ENCODE measurements at places on chromosomes 6 and 20.

GRCh38 chr20:50558483-50558925, 48.3 kb downstream of the PTPN1 start:
- no peaks in the 10 kb centered on the region for H3K27me3 ChIP-seq
- H3K4me1 ChIP-seq = peaks cover 24% of the 10 kb centered on the region
- peaks cover 7% of the 10 kb centered on the region for H3K36me3 ChIP-seq
- no peak overlapping the region for H3K4me3 ChIP-seq
- no peak overlapping the region for H3K27ac ChIP-seq
- DNase-seq = no peak

DNA sequence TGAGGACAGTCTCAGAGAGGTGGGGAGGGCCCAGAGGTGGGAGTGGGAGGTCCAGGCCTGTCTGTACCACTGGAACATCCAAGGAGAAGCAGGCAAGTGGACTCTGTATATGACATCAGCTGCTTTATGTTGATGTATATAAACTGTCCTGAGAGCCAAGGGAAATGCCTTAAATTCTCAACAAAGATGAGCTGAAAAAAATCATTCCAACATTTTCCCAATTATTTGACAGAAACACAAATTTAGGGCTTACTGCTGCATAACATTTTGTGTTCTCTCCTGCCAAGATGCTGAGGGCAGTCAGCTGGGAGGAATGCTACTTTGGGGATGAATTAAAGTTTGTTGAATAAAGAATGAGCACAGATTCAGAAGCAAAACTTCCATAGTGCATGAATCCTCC, 52.8 kb downstream of the FOXC1 start:
- H3K27me3 ChIP-seq = no peaks in the 10 kb centered on the region
- H3K4me3 ChIP-seq = no peak overlapping the region
- H3K27ac ChIP-seq = no peak overlapping the region
- no peaks in the 10 kb centered on the region for H3K36me3 ChIP-seq
- no peaks in the 10 kb centered on the region for H3K4me1 ChIP-seq

- no peak for DNase-seq
- H3K36me3 ChIP-seq = no peaks in the 10 kb centered on the region
- no peak overlapping the region for H3K27ac ChIP-seq
- no peaks in the 10 kb centered on the region for H3K4me1 ChIP-seq
These were observed 15.3 kb upstream of the SLC9A8 start for GRCh38 chr20:49797344-49797615.

DNA sequence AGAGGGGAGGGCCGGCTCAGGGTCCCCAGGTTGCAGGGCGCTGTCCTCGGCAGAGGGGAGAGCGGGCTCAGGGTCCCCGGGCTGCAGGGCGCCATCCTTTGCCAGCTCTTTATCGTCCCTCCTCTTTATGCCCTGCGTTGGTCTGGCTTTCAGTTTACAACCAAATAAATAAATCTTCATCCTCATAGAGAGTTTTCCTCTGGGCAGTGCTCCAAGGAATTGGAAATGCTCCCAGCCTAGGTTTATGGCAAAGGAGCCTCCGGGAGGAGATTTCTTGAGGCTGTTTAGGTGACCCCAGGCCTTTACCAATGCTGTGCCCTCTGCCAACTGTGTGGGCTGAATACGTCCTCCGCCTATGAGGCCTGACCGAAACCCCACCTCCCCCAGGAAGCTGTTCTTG, 60.2 kb downstream of the CHMP4B start:
- no peak overlapping the region for H3K4me3 ChIP-seq
- no peaks in the 10 kb centered on the region for H3K4me1 ChIP-seq
- no peak overlapping the region for H3K27ac ChIP-seq
- H3K27me3 ChIP-seq = no peaks in the 10 kb centered on the region
- no peaks in the 10 kb centered on the region for H3K36me3 ChIP-seq

- no peaks in the 10 kb centered on the region for H3K27me3 ChIP-seq
- no peaks in the 10 kb centered on the region for H3K4me1 ChIP-seq
- DNase-seq = no peak
- no peaks in the 10 kb centered on the region for H3K36me3 ChIP-seq
- H3K27ac ChIP-seq = no peak overlapping the region
These were observed 53.9 kb upstream of the PCSK2 start for GRCh38 chr20:17172836-17173516.

DNA sequence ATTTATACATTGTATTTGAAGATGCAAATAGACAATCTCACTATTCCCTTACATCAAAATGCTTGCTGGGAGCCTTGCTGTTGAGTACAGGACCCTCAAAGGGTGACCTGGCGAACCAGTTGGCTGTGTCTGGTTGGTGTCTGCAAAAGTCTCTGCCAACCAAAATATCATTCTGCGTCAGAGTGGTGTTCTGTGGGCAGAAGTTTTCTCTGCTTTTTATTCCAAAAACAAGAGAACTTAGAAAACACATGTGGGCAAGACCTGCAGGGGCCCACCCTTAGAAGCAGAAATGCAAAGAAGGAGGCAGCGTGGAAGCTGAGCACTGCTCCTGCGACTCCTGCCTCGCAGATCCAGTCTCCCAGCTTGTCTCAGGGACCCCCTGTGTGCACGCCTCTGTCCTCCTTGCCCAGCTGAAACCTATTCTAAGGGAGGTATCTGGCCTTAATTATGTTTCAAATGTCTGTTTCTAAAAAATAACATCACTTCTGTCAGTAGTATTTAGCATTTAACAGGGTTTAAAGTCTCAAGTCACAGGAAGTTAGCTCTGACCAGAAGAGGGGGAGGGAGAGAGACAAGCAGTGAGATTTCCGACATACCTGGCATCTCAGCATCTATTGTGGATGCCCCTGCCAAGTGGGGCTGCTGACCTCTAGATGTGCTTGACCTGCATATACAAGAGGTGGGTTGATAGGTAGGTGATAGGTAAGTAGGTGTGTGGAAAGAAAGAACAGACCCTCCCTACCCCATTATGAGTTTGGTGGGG, 101.3 kb downstream of the SASH1 start:
- DNase-seq = no peak
- no peak overlapping the region for H3K4me3 ChIP-seq
- H3K27me3 ChIP-seq = no peaks in the 10 kb centered on the region
- no peaks in the 10 kb centered on the region for H3K36me3 ChIP-seq
- H3K4me1 ChIP-seq = peaks cover 36% of the 10 kb centered on the region

DNA sequence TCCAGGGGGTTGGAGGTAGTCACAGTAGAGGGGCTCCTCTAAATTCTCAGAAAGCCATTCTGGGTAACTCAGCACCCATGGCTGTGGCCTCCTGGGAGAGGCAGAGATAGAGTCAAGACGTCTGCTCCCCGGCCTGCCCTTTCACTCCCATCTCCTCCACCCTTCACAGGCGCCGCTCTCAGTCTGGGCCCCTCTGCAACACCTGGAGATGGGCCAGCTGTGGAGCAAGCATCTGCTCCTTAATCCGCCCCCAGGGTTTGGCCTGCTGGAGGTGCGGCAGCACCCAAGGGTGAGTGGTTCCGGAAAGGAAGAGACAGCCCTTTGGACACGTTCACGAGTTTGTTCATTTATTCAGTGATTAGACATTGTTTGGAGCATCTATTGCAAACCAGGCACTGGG, 271.3 kb downstream of the BMP7 start:
- H3K4me3 ChIP-seq = no peak overlapping the region
- no peak for DNase-seq
- H3K27ac ChIP-seq = no peak overlapping the region
- no peaks in the 10 kb centered on the region for H3K4me1 ChIP-seq
- H3K36me3 ChIP-seq = no peaks in the 10 kb centered on the region

GRCh38 chr6:108897371-108897770, 49.1 kb downstream of the ARMC2 start:
- no peak overlapping the region for H3K4me3 ChIP-seq
- H3K4me1 ChIP-seq = peaks cover 6% of the 10 kb centered on the region
- H3K36me3 ChIP-seq = no peaks in the 10 kb centered on the region

DNA sequence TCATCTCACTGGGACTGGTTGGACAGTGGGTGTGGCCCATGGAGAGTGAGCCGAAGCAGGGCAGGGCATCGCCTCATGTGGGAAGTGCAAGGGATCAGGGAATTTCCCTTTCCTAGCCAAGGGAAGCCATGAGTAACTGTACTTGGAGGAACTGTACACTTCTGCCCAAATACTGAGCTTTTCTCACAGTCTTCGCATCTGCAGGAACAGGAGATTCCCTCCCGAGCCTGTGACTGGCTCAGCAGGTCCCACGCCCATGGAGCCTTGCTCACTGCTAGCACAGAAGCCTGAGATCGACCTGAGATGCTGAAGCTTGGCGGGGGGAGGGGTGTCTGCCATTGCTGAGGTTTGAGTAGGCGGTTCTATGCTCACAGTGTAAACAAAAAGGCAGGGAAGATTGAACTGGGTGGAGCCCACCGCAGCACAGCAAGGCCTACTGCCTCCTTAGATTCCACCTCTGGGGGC, 10.4 kb upstream of the CALHM5 start:
- no peaks in the 10 kb centered on the region for H3K4me1 ChIP-seq
- H3K36me3 ChIP-seq = no peaks in the 10 kb centered on the region
- no peaks in the 10 kb centered on the region for H3K27me3 ChIP-seq

DNA sequence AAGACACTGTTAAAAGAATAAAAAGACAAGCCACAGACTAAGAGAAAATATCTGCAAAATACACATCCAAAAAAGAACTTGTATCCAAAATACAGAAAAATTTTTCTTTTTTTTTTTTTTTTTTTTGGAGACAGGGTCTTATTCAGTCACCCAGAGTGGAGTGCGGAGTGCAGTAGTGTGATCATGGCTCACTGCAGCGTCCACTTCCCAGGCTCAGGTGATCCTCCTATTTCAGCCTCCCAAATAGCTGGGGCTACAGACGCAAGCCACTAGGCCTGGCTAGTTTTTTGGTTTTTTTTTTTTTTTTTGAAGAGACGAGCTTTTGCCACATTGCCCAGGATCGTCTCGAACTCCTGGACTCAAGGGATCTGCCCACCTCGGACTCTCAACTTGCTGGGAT, 3.1 kb downstream of the ZUP1 start:
- H3K4me1 ChIP-seq = peaks cover 35% of the 10 kb centered on the region
- H3K4me3 ChIP-seq = no peak overlapping the region
- H3K36me3 ChIP-seq = no peaks in the 10 kb centered on the region
- no peaks in the 10 kb centered on the region for H3K27me3 ChIP-seq

DNA sequence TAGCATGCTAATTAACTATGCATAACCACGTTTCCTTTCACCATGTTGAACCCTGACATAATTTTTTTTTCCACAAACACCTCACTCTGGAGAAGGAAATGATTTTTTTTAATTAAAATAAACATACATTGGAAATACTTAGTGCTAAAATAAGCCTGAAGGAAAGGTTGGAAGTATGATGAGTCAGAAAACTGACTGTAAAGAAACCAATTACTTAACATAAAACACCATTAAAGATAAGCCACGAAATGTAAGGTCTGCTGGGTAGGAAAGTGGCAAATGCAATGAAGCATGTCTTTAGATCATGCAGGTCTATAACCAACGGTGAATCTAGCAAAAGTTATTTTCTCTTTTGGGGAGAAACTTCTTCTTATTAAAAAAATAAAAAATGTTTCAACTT, 47.5 kb downstream of the OPRM1 start:
- H3K36me3 ChIP-seq = no peaks in the 10 kb centered on the region
- no peak overlapping the region for H3K27ac ChIP-seq
- DNase-seq = no peak
- no peaks in the 10 kb centered on the region for H3K27me3 ChIP-seq

DNA sequence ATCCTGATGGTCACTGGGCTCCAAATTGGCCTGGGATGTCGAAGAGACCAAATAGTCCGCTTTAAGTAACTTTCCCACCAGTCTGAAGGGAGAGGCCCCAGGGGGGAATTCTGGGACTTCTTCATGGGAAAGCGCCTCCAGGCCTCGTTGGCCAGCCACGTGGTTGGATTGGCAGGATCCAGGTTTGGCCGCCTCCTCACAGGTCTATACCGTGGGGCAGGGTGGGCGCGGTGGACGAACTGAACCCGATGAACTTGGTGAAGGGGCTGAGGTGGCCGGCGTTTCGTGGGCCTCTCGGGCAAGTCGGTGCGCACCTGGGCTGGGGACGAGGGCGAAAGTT, 297 bp downstream of the POM121L2 start:
- H3K4me1 ChIP-seq = no peaks in the 10 kb centered on the region
- no peak overlapping the region for H3K27ac ChIP-seq
- H3K36me3 ChIP-seq = no peaks in the 10 kb centered on the region
- no peak for DNase-seq
- peaks cover 49% of the 10 kb centered on the region for H3K27me3 ChIP-seq

- H3K27ac ChIP-seq = no peak overlapping the region
- no peak overlapping the region for H3K4me3 ChIP-seq
- H3K27me3 ChIP-seq = no peaks in the 10 kb centered on the region
- DNase-seq = no peak
These were observed 611.2 kb downstream of the UTRN start for GRCh38 chr6:144896289-144896688.

DNA sequence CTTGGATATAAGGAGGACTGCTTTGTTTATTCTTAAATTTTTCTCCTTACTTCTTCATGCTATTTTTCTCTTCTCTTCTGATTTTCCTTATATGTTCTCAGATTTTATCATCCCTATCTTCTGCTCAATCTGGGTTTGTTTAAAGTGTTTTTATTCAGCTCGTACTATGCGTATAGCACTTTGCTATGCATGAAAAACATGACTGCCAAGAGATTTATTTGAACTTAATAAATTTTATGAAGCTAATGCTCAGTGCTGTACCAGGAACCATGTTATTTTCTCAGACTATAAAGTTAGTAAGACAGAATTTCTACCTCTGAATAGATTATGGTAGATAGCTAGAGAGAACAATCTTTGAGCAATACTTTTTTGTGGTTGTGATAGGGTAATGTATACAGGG, 305.9 kb downstream of the LAMA2 start:
- no peaks in the 10 kb centered on the region for H3K27me3 ChIP-seq
- H3K27ac ChIP-seq = no peak overlapping the region

DNA sequence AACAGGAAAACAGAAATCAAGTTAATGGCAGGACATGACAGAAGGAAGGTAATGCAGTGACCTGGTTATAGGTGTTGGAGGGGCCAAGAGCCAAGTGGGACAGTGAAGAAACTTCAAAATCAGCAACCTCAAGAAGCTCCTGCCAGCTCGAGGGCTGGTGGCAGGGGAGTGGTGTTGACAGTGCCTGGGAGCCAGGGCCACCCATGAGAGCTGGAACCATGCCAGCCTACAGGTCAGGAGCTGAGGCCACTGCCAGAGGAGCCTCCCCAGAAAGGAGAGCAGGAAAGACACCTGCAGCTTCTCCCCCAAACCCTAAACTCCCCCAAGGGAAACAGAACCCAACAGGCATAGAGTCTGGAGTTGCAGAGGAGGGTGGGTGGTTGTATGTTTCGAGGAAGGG, 262.1 kb downstream of the LRFN2 start:
- H3K36me3 ChIP-seq = no peaks in the 10 kb centered on the region
- H3K4me1 ChIP-seq = no peaks in the 10 kb centered on the region
- DNase-seq = no peak
- H3K27ac ChIP-seq = no peak overlapping the region
- H3K27me3 ChIP-seq = no peaks in the 10 kb centered on the region
- no peak overlapping the region for H3K4me3 ChIP-seq
